Activated CD8-positive, alpha-beta T cell treated with anti-CD3 and anti-CD28 coated beads, Interleukin-2, amount 10 ng/mL, durations not matched to agents 7 days and 5 days (primary cell): ENCODE measurements at places on chromosomes 12 and 14.

GRCh38 chr12:88188180-88188579 lies 46.1 kb downstream of the TMTC3 start:
- no peak for DNase-seq

GRCh38 chr12:8483079-8483478 lies 27.3 kb downstream of the CLEC6A start:
- peak; percentile 65 for DNase-seq

DNA sequence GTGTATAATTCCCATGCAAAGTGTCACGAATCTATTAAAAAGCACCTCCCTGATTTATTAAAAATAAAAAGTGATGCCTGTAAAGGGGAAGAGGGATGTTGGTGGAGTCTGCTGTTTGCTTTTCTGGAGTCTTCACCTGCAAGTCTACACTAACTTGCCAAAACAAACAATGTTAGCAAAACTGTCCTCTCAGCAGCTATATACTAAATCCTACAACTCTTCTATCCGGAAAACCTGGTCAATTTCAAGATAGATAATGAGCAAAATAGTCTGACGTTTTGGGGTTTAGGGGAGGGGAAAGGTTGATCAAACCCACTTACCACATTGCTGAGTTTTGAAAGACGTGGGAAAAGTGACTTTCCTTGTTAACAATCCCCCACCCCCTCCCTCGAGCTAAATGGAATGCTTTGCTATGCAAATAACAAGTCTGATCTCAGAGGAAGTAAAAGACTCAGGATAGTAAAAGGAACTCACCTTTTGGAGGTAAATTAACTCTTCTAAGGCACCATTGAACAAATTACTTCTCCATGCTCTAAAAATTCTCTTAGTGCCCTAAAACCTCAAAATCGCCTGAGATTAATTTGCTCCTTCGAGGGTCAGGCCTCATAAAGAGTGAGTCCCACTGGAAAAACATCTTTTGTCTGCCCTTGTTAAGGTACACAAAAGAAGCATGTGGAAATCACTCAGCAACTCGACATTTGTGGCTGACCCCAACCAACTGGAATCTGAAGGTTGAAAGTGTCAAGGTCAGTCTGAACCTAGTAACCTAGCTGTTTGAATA lies 13.5 kb downstream of the BMP4 start:
- no peak for DNase-seq

DNA sequence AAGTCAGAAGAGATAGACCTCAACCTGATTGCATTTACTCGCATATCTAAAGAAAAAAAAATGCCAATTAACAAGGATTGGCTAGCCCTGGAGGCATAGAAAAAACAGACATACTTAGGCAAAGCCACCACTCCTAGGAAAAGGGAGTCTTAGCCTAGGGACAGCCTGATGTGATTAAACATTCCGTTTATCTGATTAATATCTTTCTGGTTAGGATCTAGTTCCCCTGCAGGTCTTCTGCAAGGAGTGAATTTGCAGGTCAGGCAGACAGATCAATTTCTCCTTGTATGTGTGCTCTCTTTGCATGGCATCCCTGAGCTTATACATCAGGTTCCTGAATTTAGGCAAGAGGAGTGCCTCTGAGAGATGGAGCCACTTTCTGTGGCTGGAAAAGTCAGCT lies 70.5 kb downstream of the ESRRB start:
- no peak for DNase-seq

DNA sequence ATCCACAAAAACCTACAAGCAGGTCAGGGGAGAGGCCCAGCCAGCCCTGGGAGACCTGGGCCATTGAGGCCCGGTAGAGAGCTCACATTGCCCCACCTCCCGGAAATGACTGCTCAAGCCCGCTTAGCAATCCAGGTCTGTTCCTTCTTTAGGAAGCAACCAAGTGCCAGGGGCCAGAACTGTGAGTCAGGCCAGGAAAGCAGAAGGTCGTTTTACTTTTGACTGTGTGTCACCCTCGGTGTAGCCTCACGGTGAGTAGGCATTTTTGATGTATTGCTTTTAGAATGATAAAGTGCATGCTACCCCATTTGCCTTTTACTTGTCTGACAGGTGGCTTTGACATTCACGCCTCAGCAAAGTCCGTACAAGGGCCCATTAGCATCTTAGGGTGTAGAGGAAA lies 25.4 kb upstream of the PWP1 start:
- no peak for DNase-seq

GRCh38 chr14:75286313-75286712 lies 7.7 kb downstream of the FOS start:
- DNase-seq: no peak
